Type B pancreatic cell (in vitro differentiated cells): ENCODE measurements at places on chromosomes 1 and 21.

GRCh38 chr1:44842862-44843655 is at the start of gene PTCH2:
Gene PTCH2 (minus strand): TSS chr1:44843253. CDS start chr1:44842932, 321 bp downstream.
- peak within 1 kb of the TSS; percentile 86 for H3K4me3 ChIP-seq
- peak; percentile 89 for DNase-seq
- H3K4me1 ChIP-seq = peaks cover 10% of the 10 kb centered on the region
- peaks cover 3% of the 10 kb centered on the region for H3K36me3 ChIP-seq
- peaks cover 4% of the 10 kb centered on the region for H3K27me3 ChIP-seq
- H3K27ac ChIP-seq = no peak within 1 kb of the TSS

DNA sequence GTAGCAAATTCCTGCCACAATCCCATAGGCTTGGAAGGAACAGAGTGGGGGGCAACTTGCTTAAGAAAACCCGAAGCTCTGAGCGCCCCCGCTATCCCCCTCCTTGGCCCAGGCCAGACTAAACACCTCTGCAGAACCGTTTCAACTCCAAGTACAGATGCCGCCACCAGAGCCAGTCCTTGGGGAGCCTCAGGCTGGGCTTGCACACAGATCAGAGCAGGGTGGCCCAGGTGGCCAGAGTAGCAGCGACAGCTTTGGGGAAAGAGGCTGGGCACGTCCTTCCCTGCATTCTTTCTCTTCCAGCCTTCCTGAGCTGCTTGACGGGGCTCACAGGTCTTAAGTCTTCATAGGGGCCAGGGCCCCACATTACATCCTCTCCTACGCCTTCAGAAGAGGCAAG is 181.6 kb upstream of the ZC3H12A start:
- no peak overlapping the region for H3K27ac ChIP-seq
- H3K27me3 ChIP-seq = peaks cover 66% of the 10 kb centered on the region
- H3K36me3 ChIP-seq = no peaks in the 10 kb centered on the region
- no peak overlapping the region for H3K4me3 ChIP-seq
- no peaks in the 10 kb centered on the region for H3K4me1 ChIP-seq

- peak overlapping the region; percentile 91 for H3K27ac ChIP-seq
- H3K4me1 ChIP-seq = peaks cover 41% of the 10 kb centered on the region
- DNase-seq = no peak
- H3K4me3 ChIP-seq = peak overlapping the region; percentile 88
- peaks cover 15% of the 10 kb centered on the region for H3K27me3 ChIP-seq
Measured at GRCh38 chr1:61079296-61079897, 3.0 kb upstream of the NFIA start.

- H3K36me3 ChIP-seq = peaks cover 8% of the 10 kb centered on the region
- no peak overlapping the region for H3K27ac ChIP-seq
- no peaks in the 10 kb centered on the region for H3K4me1 ChIP-seq
- DNase-seq = no peak
- no peak overlapping the region for H3K4me3 ChIP-seq
- H3K27me3 ChIP-seq = no peaks in the 10 kb centered on the region
Measured at GRCh38 chr1:85116856-85117255, 68.6 kb upstream of the MCOLN3 start.

DNA sequence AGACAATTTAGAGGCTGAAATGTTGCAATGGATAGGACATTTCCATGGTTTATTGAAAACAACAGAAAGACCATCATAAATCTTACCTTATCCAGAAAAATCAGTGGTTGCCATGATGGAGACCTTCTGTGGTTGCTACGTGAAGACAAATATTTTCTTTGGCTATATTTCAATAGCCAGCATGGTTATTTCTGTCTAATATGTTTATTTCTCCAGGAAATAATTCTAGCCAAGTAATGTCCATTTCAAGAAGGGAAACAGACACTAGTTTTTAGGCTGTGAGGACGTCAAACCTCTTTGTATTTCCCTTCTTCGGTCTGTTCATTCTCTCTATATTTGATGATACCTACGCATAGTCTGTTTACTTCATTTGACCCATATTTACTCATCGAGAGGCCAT is 49.2 kb upstream of the NFASC start:
- no peak overlapping the region for H3K27ac ChIP-seq
- peaks cover 67% of the 10 kb centered on the region for H3K27me3 ChIP-seq
- no peak for DNase-seq
- no peaks in the 10 kb centered on the region for H3K4me1 ChIP-seq
- no peaks in the 10 kb centered on the region for H3K36me3 ChIP-seq
- H3K4me3 ChIP-seq = no peak overlapping the region

- DNase-seq = no peak
- H3K27ac ChIP-seq = peak overlapping the region; percentile 29
- peaks cover 5% of the 10 kb centered on the region for H3K4me1 ChIP-seq
- H3K27me3 ChIP-seq = no peaks in the 10 kb centered on the region
- no peaks in the 10 kb centered on the region for H3K36me3 ChIP-seq
- H3K4me3 ChIP-seq = peak overlapping the region; percentile 2
Measured at GRCh38 chr1:101797722-101798121, 199.0 kb downstream of the OLFM3 start.

DNA sequence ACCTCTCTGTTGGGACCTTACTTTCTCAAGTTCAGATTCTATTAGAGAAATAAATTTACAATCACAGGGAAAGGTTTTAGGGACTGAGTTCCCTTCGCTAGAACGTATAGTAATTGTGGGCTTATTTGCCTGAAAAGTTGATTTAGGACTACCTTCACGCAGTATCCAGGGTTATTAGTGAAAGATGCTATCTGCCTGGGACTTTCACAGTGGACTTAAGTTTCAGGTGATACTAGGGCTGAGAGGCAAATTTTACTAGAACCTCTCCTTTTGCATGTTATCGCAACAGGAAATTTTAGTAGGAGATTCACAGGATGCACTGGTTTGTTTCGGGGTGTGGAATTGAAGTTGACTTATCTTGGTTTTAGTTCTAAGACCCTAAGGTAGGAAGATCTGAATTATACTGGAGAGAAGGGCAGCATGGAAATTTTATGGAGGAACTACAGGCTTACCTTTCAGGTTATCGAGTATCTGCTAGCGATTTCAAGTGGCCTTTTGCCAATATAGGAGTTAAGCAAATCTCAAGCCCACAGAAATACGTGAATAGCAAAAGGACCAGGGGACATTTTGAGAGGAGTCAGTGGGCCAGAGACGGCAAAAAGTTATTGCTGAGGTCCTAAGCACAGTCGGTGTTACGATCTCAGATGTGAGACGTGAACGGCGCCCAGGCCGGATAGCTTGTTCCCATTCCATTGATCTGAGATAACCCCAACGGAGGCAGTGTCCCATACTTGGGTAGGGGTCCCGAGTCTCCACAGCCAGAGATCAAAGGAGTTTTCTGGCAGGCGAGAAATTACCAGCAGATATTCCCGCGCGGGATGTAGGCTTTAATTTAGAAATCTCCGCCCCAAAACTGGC is 723 bp upstream of the GNAI3 start:
- peak overlapping the region; percentile 95 for H3K27ac ChIP-seq
- no peak for DNase-seq
- H3K4me1 ChIP-seq = peaks cover 28% of the 10 kb centered on the region

DNA sequence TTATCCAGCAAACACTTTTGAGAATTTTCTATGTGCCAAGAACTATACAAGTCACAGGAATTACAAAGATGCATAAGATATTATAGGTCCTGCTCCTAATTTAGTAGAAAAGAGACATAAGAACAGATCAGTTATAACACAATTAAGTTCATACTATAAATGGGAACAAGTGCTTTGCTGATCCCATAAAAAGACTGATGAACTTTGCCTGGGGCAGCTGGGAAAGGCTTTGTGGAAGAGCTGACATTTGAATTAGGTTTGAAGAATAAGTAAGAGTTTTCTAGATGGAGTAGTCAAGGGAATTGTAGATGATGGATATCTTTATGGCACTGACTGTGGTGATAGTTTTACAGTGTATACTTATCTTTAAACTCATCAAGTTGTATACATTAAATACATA is 76.5 kb downstream of the VCAM1 start:
- H3K4me3 ChIP-seq = no peak overlapping the region
- no peak for DNase-seq
- H3K27ac ChIP-seq = no peak overlapping the region
- H3K4me1 ChIP-seq = no peaks in the 10 kb centered on the region

GRCh38 chr1:206909161-206909882 is 12.1 kb downstream of the IL24 start:
- H3K4me1 ChIP-seq = peaks cover 4% of the 10 kb centered on the region
- peaks cover 78% of the 10 kb centered on the region for H3K27me3 ChIP-seq
- H3K4me3 ChIP-seq = peak overlapping the region; percentile 85

DNA sequence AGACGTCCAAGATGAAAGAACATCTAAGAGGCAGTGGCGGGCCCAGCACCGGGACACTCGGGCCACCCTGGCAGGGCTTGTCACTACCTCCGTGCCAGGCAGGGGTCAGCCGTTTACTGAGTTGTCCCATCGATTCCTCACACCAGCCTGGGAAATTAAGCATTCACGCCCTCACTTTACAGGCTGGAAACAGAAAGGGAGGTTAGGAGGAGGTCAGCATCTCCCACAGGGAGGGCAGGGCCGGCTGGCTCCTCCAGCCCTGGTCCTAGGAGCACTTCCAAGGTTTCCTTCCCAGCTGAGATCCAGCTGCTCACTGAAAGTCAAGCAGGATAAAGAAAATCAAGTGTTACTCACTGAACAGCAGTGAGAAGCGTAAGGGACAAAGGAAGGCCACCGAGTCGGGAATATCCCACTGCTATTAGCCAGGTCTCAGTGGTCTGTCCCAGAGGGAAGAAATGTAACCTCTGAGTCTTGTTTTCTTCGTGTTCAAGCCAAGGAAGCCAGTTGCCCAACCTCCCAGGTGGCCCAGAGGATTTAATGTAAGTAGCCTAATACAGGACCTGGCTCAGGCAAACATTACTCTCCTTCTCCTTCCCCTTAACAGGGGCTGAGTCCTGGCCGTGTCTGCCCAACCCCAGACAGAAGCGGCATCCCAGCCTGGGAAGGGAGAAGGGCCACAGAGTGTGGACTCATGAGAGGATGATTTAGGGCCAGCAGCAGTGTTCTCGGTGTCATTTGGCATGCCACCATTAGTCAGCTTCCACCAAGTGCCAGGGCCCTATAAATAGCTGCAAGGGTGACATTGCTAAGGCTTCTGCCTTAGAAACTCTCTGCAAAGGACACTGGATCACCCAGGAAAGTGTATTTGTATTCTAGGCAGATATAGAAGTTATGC is 203.1 kb upstream of the GALNT2 start:
- no peak overlapping the region for H3K27ac ChIP-seq
- H3K27me3 ChIP-seq = peaks cover 14% of the 10 kb centered on the region
- H3K36me3 ChIP-seq = no peaks in the 10 kb centered on the region

GRCh38 chr1:59427784-59428183 is 130.9 kb downstream of the FGGY start:
- no peaks in the 10 kb centered on the region for H3K27me3 ChIP-seq
- H3K4me3 ChIP-seq = peak overlapping the region; percentile 75
- peaks cover 11% of the 10 kb centered on the region for H3K36me3 ChIP-seq
- peaks cover 32% of the 10 kb centered on the region for H3K4me1 ChIP-seq
- DNase-seq = no peak

DNA sequence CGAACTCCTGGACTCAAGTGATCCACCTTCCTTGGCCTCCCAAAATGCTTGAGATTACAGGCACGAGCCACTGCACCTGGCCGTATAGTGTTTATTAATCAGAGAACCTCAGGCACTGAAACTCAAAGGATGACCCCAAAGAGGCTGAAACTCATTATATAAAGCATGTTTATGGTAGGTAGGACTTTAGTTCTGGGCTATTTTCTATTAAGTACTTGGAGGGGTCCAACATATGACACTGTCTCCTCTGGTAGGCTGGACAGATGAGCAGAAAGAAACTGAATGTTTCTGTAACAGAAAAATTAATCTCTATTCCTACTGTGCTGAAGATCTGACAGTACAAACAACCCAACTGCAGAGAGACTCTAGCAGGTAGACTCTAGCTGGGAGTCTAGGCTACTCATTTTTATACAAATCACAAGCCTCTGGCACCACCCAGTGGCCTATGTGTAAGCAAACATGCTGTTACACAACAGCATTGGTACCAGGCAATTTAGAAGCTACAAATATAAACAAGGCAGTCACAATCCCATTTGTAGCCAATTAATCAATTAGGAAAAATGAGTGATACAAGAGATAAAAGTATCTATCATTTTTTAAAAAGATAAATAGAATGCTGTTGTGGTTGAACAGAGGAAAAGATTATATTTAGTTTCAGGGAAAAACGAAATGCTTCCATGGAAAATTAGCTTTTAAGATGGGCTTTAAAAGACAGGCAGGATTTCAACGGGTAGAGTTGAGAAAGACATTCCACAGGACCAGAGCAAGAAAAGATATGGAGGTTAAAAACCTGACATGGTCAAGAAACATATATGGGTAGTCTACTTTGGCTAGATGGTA is 10.4 kb downstream of the DCAF8 start:
- no peak overlapping the region for H3K27ac ChIP-seq
- H3K4me1 ChIP-seq = peaks cover 17% of the 10 kb centered on the region
- DNase-seq = no peak

- no peak overlapping the region for H3K27ac ChIP-seq
- H3K4me3 ChIP-seq = no peak overlapping the region
- no peaks in the 10 kb centered on the region for H3K36me3 ChIP-seq
- DNase-seq = no peak
- no peaks in the 10 kb centered on the region for H3K27me3 ChIP-seq
- peaks cover 3% of the 10 kb centered on the region for H3K4me1 ChIP-seq
Measured at GRCh38 chr1:153800516-153800915, 25.3 kb downstream of the SLC27A3 start.

DNA sequence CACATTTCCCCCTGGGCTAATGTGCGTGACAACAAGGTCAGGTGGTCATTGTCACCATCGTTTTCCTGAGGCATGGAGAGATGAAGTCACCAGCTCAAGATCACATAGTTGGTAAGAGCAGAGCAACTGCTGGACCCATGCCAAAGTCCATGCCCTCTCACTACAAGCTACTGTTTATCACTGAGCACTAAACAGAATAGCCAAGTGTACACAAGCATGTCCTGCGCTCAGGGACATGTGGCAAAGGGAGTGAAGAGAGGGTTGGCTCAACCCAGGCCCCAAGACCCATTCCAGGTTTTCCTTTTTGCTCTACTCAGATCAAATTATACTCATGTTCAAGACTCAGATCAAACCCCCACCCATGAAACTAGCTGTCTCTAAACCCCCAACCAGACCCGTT is 20.8 kb downstream of the LRRC52 start:
- H3K36me3 ChIP-seq = no peaks in the 10 kb centered on the region
- no peak for DNase-seq
- H3K4me1 ChIP-seq = peaks cover 5% of the 10 kb centered on the region
- no peak overlapping the region for H3K27ac ChIP-seq
- H3K27me3 ChIP-seq = peaks cover 39% of the 10 kb centered on the region

DNA sequence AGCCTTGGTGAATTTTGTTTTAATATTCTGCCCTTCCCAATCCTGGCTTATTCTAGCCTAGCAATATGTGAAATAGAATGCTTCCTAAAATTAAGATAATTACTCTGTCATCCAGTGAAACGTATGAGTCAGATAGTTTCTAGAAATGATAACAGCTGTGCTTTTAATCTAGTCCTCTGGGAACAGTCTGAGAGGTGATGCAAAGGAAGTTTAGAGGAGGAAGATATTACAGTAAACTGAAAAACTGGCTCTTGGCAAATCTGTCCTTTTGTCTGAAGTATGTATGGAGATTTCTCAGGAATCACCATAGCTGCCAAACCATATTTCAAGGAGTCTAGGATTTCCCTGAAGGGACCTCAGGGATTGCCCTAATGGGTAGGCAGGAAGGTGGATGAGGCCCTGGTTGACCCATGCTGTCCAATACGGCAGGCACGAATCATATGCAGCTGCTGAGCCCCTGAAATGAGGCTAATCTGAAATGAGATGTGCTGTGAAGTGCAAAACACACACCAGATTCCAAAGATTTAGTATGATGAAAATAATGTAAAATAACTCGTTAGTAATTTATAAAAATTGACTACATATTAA is 70.8 kb upstream of the LBR start:
- H3K4me3 ChIP-seq = no peak overlapping the region
- H3K4me1 ChIP-seq = peaks cover 6% of the 10 kb centered on the region
- H3K27me3 ChIP-seq = no peaks in the 10 kb centered on the region
- no peak for DNase-seq
- peaks cover 23% of the 10 kb centered on the region for H3K36me3 ChIP-seq
